ENCODE measurements at places on chromosomes 16 and 17.

- no peak for DNase-seq
These were observed 26.5 kb upstream of the C16orf87 start for GRCh38 chr16:46857368-46857945.

DNA sequence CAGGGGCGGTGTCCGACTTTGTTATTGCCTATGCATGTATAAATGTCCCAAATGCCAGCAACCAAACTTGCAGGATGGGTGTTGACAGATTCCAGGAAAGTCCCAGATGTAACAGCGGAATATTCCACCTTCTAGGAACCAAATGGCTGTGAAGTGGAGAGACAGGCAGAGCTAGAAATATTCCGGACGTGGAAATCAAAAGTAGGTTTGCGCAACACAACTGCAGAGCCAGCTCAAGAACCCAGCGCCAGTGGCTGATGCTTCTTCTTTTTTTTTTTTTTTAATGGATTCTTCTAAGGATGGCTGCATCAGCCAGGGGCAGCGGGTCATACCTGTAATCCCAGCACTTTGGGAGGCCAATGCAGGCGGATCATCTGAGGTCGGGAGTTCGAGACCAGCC, 601.7 kb downstream of the MAF start:
- no peak for DNase-seq

- DNase-seq: no peak
These were observed 12.9 kb upstream of the P2RX1 start for GRCh38 chr17:3929181-3929580.

- peak; percentile 35 for DNase-seq
These were observed 24.0 kb downstream of the SYCE1L start for GRCh38 chr16:77223184-77223583.

DNA sequence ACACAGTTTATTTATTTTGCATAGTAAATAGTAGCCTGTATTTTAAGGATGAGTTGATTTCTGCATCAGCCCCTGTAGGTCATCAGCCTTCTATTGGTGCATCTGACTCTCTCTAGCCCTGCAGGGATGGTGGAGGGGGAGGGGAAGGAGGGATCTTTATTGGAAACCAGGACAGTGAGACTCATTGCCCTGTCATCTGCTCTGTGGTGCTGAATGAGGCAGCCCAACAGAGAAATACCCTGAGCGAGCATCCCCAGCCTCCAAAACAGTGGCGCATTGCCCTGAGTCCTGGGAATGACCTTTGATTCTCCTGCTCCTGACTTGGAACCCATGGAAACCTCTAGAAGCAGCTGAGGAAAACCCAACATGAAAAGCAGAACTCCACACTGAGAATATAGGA, 45.5 kb upstream of the STH start:
- DNase-seq: no peak

- peak; percentile 64 for DNase-seq
These were observed 42.7 kb downstream of the SOCS3 start for GRCh38 chr17:78316867-78317789.

DNA sequence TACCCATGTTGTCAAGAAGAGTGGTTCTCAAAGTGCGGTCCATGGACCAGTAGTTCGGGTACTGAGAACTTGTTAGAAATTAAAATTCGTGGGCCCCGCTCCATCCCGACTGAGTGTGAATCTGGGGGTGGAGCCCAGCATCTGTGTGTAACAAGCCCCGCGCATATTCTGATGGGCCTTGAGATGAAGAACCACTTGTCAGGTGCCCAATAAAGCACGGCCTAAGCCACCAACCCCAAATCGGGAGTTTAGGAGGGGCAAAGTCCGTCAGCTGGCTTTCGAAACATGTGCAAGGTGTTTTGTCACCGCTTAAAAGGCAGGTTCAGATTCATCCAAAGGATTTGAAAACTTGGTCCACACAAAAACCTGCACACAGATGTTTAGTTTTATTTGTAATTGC, 29.5 kb downstream of the PSMD12 start:
- no peak for DNase-seq

DNA sequence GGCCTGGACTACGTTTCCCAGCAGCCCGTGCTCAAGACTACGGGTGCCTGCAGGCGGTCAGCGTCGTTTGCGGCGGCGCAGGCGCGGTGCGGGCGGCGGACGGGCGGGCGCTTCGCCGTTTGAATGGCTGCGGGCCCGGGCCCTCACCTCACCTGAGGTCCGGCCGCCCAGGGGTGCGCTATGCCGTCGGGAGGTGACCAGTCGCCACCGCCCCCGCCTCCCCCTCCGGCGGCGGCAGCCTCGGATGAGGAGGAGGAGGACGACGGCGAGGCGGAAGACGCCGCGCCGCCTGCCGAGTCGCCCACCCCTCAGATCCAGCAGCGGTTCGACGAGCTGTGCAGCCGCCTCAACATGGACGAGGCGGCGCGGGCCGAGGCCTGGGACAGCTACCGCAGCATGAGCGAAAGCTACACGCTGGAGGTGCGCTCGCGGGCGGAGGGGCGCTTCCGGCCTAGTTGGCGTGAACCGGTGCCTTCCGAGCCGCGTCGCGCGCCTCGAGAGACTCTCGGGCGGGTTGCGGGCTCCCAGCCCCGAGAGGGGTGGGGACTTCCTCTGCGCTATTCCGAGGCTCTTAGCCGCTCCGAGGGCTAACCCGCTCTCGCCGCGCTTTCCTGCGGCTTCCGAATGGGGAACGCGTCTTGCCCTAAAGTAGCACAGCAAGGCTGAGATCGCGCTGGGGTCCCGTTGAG, at the start of gene RBL2:
TSS of gene RBL2 (plus strand) at position 95 of the 689 bp plus-strand sequence. CDS start at position 181, 86 bp downstream.
- peak; percentile 89 for DNase-seq

DNA sequence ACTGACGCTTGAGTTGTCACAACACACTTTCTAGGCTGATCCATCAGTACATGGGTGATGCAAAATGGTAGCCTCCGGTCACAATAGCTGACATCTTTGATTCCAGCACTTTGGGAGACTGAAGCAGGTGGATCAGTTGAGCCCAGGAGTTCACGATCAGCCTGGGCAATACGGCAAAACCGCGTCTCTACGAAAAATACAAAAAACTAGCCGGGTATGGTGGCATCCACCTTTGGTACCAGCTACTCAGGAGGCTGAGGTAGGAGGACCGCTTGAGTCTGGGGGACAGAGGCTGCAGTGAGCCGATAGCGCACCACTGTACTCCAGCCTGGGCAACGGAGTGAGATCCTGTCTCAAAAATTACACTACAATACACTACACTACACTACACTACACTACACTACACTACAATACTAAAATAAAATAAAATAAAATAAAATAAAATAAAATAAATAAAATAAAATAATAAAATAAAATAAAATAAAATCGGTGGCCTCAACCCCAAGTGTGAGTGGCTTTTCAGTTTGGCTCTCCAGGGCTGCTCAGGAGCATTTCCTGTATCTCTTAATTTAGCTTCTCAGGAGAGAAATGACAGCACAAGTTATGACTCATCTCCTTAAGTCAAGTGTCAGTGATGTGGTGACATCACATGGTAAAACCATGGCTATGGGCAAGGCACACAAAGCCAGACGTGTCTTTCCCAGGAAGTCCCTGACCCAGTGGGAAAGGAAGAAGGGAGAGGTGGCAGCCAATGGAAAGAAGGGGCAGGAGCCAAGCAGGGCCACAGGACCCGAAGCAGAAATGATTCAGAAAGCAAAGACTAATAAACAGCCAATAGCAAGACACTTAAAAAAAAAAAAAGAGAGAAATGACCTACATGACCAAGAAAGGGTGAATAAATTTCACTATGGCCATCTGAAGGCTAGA, 75.3 kb upstream of the TBC1D3K start:
- peak; percentile 75 for DNase-seq

- no peak for DNase-seq
These were observed 189.9 kb downstream of the IRF8 start for GRCh38 chr16:86088816-86089215.

DNA sequence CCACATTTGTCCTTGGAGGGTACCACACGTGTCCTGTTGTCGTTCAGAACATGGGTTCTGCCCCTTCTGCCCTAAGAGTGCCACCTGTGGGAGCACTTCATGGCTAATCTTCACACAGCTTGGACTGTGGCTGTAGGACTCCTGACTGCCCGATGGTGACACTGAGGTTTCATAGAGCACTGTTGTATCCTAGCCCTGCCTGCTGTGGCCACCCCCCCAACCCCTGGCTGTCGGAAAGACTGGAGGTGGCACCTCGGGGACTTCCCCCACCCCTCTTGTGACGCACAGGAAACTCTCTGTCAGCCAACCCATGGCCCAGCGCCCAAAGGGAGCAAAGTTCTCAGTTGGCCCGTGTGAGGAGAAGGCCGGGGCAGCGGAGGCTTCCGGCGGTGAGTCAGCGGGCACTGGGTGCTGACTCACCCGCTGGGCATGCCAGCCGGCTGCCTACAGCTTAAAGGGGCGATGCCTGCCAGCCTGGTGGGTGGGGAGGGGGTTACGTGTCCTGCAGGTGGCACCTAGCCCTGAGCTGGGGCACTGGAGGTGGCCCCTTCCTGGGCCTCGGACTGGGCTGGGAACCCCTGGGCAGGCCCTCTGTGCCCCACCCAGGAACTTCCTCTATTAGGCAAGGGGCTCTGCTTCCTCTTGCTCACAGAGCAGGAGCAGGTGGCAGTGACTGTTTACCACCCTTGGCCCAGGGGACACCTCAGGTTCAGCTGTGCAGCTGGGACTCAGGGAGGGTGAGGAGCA, 3.4 kb downstream of the MAP2K3 start:
- peak; percentile 78 for DNase-seq

- DNase-seq: no peak
These were observed 1.4 kb downstream of the MFAP4 start for GRCh38 chr17:19385521-19385983.

DNA sequence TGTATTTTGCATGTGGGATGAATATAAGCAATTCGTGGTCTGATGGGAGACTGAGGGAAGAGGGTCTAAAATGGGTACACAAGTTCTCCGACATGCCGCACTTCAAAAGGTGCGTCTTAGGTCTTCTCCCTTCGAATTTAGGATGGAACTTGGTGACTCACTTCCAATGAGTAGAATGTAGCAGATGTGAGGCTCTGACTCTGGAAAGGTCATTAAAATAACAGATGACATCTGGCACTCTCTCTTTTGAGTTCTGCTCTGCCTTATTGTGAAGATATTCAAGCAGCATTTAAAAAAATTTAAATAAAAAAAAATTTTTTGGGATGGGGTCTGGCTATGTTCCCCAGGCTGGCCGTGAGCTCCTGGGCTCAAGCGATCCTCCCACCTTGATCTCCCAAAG, 92.7 kb downstream of the TMEM100 start:
- DNase-seq: no peak

GRCh38 chr16:1706386-1707192, 594 bp downstream of the MAPK8IP3 start:
- peak; percentile 71 for DNase-seq

- no peak for DNase-seq
These were observed 42.9 kb downstream of the PIGL start for GRCh38 chr17:16259926-16260325.

GRCh38 chr17:81002409-81003361, 11.0 kb downstream of the CHMP6 start:
- DNase-seq: peak; percentile 42

DNA sequence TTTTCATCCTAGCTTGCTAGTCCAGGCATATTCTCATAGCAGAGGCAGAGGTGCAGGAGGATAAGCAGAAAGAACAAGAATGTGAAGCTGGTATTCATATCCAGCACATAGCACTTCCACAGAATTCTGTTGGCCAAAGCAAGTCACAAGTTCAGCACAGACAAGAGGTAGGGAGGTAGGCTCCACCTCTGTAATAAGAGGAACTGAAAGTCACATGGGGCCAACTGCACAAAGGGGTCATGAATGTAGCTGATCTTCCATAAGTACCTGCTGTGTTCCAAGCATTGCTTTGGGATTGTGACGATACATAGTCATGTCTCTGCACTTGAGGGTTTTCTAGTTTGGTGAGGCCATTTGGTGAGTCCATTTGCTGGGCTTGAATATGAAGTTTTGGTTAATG, 110.8 kb upstream of the MPHOSPH6 start:
- no peak for DNase-seq

DNA sequence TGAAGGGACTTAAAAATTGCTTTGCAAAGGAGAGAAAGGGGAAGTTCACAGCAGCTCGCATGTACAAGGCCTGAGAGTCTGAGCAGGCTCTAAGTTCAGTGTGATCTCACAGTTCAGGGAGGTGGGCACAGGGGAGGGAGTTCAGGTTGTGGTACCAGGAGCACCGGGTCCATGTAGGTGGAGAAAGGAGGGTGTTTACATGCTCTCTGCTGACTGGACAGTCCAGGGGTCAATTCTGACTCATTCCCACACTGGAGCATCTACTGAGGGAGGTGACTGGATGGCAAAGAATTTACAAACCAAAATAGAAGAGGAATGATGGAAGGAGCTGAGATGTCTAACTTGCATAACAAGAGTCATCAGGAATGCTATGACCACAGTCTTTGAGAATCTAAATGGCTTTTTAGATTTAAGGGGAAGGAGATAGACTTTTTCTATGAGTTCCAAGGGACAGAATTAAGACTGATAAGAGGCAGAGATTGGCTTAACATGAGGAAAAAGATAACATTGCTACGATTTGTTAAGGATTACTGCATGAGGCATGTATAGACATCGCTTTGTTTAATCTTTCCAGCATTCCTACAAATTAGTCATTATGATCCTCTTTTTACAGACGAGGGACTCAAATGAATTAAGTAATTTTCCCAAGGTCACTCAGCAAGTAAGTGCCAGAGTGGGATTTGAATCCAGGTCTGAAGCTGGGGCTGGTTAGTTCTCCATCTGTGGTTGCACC, 29.9 kb downstream of the MIS12 start:
- no peak for DNase-seq

Measured in GM13976 (cell line).